Non-pigmented ciliary epithelial cell (primary cell): ENCODE measurements at places on chromosomes 3 and 15.

DNA sequence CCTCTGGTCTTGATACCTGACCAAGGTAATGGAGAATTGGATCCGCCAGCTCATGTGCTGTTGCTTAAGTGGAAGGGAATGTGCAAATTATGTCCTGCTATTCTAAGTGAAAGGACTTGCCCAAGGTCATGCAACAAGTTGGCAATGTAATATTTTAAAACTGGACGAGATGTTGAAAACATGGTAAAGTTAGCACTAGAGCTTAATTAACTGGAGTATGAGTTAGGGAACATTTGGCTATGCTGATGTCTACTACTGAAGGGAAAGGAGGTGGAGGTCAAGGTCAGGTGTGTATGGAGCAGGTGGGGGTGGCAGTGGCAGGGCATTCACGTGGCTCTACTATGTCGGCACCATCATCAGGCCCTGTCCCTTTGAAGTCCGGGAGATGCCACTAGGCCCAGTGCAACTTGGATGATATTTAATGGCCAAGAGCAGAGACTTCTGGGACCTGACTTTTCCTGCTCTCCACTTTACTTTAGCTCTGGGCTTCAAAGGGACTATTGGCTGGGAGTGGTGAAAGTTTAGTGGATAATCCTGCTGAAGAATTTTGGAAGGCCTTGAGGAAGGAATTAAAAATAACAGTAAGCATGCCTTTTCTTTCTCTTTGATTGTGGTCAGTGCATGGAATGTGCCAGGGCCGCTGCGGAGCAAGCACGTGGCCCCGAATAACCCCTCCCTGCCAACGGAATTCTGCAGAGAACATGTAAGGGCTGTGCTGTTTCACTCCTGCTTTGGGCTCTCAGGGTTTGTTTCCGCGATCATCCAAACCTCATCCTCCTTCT, 14.9 kb downstream of the SMAD3 start:
- no peak for DNase-seq

- no peak for DNase-seq
These were observed 154.6 kb upstream of the ICE2 start for GRCh38 chr15:60633426-60633968.

DNA sequence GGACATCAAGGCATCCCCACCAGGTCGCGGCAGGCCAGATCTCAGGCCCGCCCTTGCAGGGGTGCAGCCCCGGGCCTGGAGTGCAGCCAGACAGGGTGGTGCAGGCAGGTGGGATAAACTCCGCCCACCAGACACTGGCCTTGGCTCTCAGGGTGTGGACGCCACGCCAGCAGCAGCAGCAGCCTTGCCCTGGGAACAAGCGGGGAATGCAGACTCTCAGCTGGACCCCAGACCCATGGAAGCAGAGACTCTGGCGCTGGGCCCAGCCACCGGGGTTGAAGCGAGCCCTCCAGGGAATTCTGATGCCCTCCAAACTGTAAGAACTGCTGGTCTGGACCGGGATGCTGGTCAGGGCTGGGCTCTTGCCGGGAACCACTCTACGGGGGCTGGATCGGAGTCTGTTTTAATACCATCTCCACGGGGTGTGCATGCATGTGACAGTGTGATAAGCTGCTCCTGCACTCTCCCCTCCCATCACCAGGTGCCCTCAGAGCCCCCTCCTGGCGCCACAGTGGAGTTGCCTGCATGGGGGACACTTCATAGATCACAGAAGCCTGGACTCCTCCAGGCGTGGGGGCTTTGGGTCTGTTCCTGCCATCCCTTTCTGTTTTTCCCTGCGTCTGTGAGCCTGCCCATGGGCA, 142.7 kb downstream of the NSMCE3 start:
- no peak for DNase-seq

DNA sequence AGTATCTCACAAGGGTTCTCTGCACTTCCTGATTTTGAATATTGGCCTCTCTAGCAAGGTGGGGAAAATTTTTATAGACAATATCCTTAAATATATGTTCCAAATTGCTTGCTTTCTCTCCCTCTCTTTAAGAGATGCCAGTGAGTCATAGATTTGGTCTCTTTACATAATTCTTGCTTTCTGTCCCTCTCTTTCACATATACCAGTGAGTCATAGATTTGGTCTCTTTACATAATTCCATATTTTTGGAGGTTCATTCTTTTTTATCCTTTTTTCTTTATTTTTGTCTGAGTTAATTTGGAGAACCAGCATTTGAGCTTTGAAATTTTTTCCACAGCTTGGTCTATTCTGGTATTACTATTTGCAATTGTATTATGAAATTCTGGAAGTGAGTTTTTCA, 77.7 kb upstream of the NUDT16 start:
- DNase-seq: no peak

DNA sequence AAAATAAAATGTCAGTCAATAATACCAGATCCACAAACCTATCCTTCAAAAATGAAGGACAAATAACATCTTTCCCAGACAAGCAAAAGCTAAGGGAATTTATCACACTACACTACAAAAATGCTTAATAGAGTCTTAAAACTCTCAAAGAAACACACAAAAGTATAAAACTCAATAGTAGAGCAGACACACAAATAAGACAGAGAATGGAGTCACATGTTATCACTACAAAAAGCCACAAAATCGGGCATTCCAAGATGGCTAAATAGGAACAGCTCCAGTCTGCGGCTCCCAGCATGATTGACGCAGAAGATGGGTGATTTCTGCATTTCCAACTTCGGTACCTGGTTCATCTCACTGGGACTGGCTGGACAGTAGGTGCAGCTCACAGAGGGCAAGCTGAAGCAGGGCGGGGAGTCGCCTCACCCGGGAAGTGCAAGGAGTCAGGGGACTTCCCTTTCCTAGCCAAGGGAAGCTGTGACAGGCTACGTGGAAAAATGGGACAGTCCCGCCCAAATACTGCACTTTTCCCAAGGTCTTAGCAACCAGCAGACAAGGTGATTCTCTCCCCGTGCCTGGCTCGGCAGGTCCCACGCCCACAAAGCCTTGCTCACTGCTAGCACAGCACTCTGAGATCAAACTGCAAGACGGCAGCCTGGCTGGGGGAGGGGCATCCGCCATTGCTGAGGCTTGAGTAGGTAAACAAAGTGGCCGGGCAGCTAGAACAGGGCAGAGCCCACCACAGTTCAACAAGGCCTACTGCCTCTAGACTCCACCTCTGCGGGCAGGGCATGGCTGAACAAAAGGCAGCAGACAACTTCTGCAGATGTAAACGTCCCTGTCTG, 46.3 kb downstream of the SENP7 start:
- DNase-seq: no peak

GRCh38 chr3:2352134-2352762, 253.6 kb downstream of the CNTN4 start:
- no peak for DNase-seq

GRCh38 chr15:43220991-43221403, at the start of gene EPB42:
EPB42 (minus strand) TSS chr15:43221018; CDS start chr15:43220825, 193 bp downstream.
- no peak for DNase-seq

- no peak for DNase-seq
These were observed 28.6 kb downstream of the TASOR start for GRCh38 chr3:56654460-56654859.

GRCh38 chr15:98952381-98952803, 55.2 kb downstream of the PGPEP1L start:
- DNase-seq: no peak

- DNase-seq: no peak
These were observed 36.9 kb upstream of the PIAS1 start for GRCh38 chr15:68017201-68017600.

- no peak for DNase-seq
These were observed 51.2 kb downstream of the HACD2 start for GRCh38 chr3:123533554-123534159.

DNA sequence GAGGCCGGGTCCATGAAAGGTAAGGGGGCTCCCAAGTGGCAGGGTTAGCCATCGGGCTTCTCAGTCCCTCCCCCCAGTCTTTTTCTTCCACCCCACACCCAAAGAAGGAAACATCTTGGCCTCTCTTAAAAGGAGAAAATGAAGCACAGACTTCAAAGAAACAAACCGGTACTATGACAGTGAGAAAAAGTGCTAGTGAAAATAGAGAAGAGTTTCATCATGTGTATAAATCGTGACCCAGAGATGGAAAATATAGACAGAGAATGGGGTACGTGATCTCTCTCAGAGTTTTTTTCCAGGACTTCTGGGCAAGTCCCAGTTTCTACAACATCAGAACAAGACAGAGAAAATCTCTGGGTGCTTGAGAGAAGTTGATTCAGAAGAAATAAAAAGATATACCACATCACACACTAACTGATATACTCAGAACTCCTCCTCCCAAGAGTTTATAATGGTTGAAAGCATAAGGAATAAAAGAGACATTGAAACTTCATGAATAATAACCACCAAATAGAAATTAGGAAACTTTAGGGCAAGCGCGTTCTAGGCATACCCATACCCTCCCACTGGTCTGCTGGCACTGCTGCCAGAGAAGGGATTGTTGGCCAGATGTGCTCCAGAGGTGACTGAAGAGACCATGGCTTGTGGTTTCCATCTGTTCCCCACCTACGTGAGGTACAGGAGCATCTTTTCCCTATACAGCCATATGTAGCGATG, 318.9 kb upstream of the CHRM5 start:
- DNase-seq: no peak

DNA sequence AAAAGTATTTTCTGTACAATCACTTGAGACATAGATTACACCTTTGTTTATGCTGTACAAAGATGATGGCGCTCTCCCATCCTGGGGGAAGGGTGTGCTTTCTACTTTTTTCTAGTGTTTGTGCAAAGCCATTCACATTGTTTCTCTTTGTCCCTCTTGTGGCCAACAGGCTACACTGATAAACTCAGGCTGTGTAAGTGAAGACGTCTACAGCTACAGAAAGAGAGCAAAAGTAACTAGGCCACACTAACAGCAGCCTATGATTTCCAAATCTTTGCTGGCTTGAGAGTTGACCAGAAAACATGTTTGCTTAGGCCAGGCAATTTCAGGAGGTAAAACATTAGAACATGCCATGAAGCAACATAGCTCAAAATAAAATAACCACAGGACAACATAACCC, 75.1 kb downstream of the FOXB1 start:
- no peak for DNase-seq

DNA sequence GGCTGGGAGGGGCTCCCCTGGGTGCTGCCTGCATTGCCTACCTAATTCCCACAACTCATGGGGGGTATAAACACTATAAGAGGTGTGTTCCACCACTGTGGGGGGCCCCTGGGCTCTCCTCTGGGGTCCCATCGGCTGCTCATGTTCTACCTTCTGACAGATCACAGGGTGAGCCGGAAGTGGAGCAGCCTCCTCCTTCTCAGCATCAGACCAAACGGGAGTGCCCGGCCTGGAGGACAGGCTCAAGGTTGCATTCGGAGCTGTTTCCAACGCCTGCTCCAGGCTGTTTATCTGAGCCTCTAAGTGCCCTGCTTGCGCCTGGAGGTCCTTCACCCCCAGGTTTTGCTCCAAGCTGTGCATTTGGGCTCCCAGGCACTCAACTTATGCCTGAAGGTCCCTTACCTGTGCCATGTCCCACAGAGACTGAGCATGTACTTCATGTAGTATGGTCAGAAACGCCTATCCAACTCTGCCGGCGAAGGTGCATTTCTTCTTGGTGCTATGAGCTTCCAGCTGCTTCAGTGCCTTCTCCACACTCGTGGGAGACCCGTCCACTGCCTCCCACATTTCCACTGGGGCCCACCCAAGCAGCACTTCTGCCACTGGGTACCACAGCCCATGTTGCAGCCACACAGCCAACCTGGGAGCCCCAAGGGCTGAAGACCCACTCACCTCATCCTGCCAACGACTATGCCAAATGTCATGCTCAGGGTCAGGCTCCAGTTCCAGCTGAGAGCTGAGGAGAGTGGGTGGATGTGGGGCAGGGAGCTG, 232.1 kb downstream of the IGSF11 start:
- no peak for DNase-seq
